NCI-H2171 treated with DMSO at 0.1 percent for 48 hours (cell line): ENCODE measurements at places on chromosomes 13 and 19.
A peak's percentile ranks its signal among the peaks of the same experiment; 100 is the strongest.

DNA sequence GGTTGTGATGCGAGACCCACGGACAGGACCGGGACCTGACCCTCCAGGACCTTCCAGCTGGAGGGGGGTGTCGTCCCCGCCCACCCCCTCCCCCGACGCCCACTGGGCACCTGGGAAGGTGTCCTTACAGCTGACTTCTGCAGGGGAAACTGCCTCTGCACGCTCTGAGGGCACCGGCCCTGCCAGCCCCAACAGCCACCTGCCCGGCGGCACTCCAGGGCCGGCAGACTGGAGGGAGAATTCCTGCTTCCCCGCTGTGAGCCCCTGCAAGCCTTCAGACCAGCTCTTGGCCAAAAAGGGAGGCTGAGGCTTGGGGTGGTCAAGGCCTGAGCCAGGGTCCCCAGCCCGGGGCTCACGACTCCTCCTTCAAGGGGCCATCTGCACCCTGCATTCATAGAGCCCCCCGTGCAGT is 1.2 kb downstream of the CNN2 start:
- no peak for DNase-seq

- no peak for DNase-seq
Measured at GRCh38 chr19:50496189-50497021, 14.6 kb downstream of the JOSD2 start.

- no peak for DNase-seq
Measured at GRCh38 chr19:50947123-50947522, 5.7 kb downstream of the KLK5 start.

DNA sequence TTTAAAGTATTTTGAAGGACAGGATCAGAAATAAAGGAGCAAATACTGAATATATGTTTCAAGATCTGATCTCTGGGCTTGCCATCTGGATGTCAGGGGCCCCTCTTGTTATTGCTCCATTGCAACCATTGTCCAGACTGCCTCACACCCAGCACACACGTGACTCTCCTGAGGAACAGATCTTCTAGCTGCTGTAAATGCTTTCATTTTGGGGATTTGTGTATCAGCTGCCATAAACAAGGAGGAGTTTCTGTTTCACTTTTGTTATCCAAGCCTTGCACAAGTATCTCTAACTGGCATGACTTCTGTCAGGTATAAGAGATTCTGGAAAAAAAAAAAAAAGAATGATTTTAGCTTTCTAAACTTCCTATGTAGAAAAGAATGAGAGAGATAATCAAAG is 1624.1 kb upstream of the PRR20A start:
- DNase-seq = peak; percentile 60

- no peak for DNase-seq
Measured at GRCh38 chr13:89550938-89551337, 1796.5 kb upstream of the MIR17HG start.

GRCh38 chr19:7877249-7877836 is 3.2 kb upstream of the PRR36 start:
- no peak for DNase-seq

GRCh38 chr13:45325806-45326205 is 15.2 kb downstream of the TPT1 start:
- DNase-seq = no peak

GRCh38 chr13:97254816-97255215 is 32.7 kb downstream of the MBNL2 start:
- peak; percentile 84 for DNase-seq
